Testis (tissue), 5 donors: ENCODE measurements at places on chromosomes 6 and 20.
A peak's percentile ranks its signal among the peaks of the same experiment; 100 is the strongest.

- no peak for DNase-seq
These were observed 219 bp downstream of the ISM1 start for GRCh38 chr20:13221313-13221672.

- DNase-seq = no peak
These were observed 3.7 kb upstream of the RAET1E start for GRCh38 chr6:149901444-149902140.

GRCh38 chr6:17269840-17270239, 11.3 kb upstream of the RBM24 start:
- no peak for DNase-seq

- no peak for DNase-seq
These were observed 163.4 kb downstream of the UBE3D start for GRCh38 chr6:82902290-82902689.

DNA sequence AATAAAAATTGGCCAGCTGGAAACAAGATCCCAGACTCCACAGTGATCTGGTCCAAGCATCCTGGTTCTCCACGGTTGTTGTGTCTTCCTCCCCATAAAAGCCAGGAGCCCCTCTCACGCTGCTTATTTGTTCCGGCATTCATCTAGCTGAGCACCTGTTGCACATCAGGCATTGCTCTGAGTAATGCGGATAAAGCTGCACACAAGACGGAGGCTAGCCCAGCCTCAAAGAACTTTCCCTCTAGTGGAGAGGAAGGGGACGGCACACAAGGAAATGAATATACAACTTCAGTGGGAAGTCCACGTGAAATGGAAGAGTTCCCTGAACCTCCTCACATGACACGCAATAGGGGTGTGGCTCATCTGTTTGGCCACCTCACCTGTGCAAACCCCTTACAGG, 30.3 kb upstream of the NXT1 start:
- DNase-seq = no peak

GRCh38 chr6:112579601-112580000, 232.5 kb downstream of the RFPL4B start:
- no peak for DNase-seq

- DNase-seq = no peak
These were observed 14.9 kb downstream of the ULBP1 start for GRCh38 chr6:149978610-149979009.

DNA sequence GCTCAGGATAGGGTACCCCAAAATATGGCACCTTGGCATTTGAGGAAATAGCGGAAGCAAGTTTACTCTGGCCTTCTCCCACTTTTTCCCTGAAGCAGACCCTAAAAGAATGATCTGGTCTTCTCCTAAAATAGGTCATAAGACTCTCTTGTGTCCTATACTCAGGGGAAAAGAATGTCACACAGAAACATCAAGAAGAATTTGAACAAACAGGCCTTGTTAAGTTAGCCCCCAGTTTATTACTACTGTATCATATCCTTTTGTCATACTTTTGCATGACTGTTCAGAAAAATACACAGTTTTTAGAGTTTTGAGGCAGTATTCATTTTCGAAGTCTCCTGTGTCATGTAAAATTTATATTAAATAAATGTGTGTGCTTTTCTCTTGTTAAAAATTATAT, 12.5 kb downstream of the TAAR2 start:
- no peak for DNase-seq

GRCh38 chr20:13777171-13777601, 7.5 kb downstream of the ESF1 start:
- DNase-seq = no peak

DNA sequence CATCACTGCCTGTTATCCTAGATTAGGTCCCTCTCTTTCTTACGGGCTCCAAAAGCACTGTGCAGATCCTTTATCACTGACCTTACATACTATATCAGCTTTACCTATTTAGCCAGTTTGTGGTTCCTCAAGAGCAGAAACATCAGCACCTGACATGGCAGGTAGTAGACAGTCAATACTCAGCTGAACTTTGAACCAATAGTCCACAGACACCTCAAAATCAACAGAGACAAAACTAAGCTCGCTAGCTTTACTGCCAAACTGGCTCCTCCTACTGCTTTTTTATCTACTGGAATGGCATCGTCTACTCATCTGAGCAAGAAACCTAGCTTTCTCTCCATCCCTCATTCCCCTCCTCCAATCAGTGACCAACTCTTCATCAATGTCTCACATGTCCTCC, 5.6 kb downstream of the IL17A start:
- no peak for DNase-seq

- no peak for DNase-seq
These were observed 132.5 kb downstream of the OLIG3 start for GRCh38 chr6:137361701-137362100.

GRCh38 chr6:111658462-111659154, 52.9 kb upstream of the TRAF3IP2 start:
- no peak for DNase-seq

GRCh38 chr6:88650029-88650619, 313.3 kb downstream of the RNGTT start:
- DNase-seq = no peak

- DNase-seq = peak; percentile 73
These were observed 58.6 kb upstream of the MRPS10 start for GRCh38 chr6:42276034-42276890.

GRCh38 chr20:32564921-32565734, 20.0 kb downstream of the NOL4L start:
- DNase-seq = peak; percentile 55

- no peak for DNase-seq
These were observed 28.2 kb upstream of the NOP56 start for GRCh38 chr20:2624190-2624589.

GRCh38 chr20:327186-328026, 2.1 kb downstream of the SOX12 start:
- peak; percentile 88 for DNase-seq

DNA sequence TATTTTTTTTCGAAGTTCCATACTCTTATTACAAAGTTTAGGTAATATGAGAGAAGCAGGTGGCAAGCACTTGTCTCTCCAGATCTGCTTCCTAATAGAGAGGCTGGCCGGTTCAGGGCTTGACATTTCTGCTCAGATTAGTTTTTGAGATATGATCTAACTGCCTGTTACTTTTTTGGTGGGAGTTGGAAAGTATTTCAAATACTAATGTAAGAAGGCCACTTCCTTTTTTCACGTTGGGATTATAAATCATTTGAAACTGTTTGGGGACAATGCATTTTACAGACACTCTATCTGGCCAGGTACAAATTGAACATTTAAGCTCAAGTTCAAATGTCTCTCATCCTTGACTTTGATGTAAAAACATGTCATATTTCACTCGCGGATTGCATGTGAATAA, 222.1 kb upstream of the SULF2 start:
- DNase-seq = no peak

DNA sequence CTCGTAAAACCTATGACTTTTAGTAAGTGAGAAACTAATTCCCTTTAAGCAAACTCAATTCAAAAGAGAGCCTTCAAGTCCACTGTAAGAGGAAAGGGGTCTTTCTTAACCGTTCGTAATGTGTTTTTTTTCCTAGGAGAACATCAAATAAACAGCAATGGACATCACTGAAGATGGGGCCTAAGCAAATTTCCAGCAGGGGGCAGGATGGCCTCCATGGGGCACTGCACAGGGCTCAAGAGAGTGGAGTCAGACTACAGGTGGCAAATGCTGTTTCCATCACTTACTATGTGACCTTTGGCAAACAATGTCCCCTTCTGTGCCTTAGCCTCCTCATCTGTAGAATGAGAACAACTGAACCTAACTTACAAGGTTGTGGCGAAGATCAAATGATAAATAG, 88.7 kb downstream of the ARHGAP18 start:
- DNase-seq = peak; percentile 38

- no peak for DNase-seq
These were observed 26.7 kb downstream of the ADA start for GRCh38 chr20:44624743-44625271.

DNA sequence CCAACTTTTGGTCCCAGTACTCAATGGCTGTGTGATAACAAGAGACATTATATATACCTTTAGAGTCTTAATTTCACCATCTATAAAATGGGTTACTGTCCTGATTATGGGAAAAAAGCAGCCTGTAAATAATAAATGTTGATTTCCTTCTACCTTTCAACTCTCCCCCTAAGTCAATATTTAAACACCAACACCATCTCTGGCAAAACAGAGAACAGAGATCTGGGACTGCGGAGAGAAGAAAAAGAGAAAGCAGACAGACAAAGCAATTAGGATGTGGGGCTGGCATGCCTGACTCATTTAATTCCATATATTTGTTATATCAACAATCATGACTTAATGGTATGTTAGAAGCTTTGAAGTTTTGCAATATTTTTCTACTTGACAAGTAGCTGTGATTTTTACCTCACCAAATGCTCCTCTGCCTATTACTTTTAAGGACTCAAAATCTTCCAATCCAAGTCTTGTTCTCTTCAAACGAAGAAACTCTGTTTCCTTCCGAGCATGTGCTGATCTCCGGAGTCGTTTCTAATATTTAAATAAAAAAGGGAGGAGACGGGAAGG, 23.3 kb downstream of the STK38 start:
- DNase-seq = no peak

GRCh38 chr20:11205769-11206362, 532.1 kb upstream of the JAG1 start:
- DNase-seq = no peak

GRCh38 chr6:170450916-170451761, 102.0 kb downstream of the PSMB1 start:
- DNase-seq = peak; percentile 12

DNA sequence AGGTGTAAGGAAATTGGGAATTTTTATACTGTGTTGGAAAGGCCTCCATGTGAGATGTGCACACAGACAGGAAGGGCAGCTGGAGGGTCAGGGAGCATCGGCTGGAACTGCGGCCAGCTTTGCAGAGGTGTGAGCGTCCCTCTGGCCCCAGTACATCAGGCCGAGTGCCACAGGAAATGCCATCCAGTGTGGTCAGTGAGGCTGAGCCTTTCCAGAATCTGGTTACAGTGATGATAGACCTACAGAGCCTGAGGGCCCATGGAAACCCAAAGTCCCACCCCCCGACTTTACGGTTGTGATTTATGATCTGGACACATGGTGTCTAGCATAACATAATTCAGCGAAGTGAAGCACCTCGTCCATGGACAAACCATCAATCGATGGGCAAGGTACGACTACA, 137.3 kb upstream of the PDE10A start:
- DNase-seq = no peak
